Activated CD4-positive, alpha-beta T cell treated with anti-CD3 and anti-CD28 coated beads, Interleukin-2, amount 50 U/mL, for 24 hours (primary cell): ENCODE measurements at places on chromosomes 7 and 10.

DNA sequence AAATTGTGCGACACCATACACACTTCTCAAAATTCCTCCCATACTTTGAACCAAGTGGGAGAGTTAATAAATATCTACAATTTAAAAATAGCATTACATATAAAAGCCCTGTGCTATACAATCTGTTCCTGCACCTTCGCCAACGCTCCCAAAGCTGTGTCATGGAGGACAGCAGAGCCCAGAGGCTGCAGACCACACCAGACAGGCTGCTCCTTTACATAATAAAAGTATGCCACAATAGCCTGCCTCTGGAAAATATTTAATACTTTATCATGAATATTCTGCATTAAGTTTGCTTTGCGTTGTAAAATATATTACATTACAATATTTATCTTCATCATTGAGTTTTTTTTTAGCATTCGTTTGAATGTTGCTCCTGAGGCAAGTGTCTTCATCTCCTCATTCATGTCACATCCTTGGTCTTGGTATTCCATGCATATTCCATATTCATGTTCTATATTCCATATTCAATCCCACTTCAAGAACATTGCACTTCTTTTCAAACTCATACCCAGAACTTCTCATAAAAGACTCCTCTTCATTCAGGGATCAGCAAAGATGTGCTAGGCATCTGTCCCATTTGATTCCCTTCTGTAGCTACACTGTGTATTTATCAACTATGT is 663.9 kb downstream of the POM121L12 start:
- no peak for DNase-seq

DNA sequence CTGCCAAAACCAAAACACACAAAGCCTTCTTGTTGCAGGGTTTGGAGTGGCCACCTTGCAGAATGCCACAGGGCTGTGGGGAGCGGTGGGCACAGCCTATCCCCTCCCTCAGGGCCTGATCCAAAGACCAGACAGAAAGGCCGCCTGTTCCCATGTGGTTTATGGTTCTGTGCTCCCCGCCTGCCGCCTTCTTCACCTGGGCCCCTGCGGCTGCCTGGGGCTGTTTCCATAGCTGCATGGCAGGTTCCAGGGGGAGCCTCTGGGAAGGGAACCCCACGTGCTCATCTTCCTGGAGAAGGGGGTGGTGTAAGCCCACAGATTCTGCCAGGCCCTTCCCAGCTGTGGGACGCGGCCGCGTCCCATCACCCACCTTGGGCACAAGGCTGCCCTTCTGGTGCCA is 70.7 kb upstream of the EZH2 start:
- DNase-seq = no peak

GRCh38 chr10:24382979-24383663 is 174.2 kb downstream of the KIAA1217 start:
- no peak for DNase-seq

DNA sequence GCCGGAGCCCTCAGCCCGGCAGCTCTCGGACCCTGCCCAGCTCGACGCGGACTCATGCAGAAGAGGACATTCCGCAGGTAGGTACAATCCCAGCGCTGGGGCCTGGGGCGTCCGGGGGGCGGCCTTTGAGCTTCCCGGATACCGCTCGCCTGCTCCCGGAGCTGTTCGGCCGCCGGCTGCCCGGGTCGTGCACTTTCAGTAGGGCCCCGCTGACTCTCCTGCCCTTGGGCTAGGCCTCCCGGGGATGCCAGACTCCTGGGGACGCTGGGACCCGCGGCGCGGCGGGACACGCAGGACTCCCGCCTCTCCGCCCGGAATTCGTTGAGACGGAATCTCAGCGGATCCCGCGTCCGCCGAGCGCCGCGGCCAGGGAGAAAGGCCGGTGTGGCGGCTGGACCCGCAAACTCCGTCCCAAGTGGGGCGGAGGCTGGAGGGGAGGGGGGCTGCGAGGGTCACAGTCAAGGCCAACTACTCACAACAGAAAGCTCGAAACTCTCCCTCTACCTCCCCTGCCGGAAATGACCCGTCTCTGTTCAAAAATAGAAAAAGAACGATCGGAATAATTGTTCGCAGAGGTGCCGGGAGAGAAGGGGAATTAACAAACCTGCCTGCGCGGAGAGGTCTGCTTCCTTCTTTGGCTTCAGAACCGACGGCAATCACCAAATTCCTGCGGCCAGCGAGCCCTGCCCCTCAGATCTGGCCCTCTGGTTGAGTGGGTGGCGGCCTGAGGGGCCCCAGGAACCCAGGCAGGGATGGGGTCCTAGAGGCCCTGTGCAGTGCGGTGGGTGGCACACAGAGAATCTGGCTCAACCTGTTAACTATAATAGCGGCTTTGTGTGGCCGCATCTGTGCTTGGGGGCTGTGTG is 9.2 kb downstream of the TLX1 start:
- DNase-seq = no peak

GRCh38 chr10:125134916-125135770 is 25.2 kb downstream of the CTBP2 start:
- no peak for DNase-seq

DNA sequence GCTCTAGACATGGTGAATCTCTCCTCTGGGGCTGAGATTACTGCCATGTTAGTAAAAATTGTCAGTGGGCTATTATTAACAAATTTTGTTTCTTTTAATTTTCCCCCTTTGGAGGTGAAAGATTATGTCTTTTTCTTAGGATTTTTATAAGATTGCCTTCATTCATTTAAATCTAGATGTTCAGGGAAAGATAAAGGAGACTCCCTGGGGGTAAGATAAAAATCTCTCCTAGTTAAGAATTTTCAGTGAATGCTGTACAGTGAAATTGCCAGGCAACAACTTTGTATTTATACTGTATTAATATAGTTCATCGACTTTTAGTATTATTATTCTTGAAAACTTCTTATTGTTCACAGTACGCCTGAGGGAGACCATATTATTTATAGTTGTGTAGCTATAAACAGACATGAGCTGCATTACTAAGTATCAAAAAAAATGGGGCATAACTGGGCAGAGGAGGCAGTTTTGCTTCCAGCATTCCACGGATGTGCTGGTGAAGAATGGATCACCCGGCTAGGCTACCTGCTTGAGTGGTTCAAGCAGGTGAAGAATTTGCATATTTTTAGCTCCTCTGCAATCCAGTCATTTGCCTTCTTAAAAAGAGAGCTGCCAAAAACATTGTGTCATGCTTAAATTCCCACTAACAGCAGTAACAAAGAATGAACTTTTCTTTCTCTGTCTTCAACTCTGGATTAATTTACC is 552.1 kb downstream of the DNAJB9 start:
- no peak for DNase-seq

GRCh38 chr7:1275451-1276381 is 43.0 kb downstream of the UNCX start:
- DNase-seq = no peak

GRCh38 chr7:72710983-72711382 is 117.0 kb downstream of the TYW1B start:
- no peak for DNase-seq

GRCh38 chr10:104391150-104391968 is 37.7 kb downstream of the CFAP58 start:
- no peak for DNase-seq

DNA sequence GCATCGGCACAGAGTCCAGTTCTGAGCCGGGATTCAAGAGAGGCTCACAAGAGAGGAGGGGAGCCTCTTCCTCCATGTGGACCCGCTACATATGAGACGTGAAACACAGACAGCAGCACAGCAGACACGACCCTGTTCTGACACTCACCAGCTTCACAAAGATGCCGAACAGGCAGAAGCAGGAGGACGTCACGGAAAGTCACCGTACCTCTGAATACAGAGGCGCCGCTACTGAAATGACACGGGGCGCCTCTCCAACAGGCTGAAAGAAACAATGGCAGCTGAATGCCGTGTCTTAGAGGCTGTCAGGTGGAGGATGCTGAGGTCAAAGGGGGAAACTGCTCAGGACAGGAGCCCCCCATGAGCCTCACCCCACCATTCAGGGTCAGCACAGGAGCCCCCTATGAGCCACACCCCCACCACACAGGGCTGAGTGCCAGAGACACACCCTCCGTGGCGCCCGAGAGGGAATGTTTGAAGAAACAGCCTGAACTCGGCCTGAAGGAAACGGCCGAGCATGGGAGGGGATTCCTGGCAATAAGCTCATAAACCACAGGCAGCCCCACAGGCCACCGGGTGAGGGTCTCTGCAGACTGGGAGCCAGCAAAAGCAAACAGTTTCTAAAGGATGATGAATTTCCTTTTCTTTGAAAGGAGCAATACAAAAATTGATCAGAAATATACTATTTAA is 510.3 kb downstream of the PTPRN2 start:
- DNase-seq = no peak

GRCh38 chr7:2141021-2141410 is 91.7 kb downstream of the MAD1L1 start:
- DNase-seq = no peak

DNA sequence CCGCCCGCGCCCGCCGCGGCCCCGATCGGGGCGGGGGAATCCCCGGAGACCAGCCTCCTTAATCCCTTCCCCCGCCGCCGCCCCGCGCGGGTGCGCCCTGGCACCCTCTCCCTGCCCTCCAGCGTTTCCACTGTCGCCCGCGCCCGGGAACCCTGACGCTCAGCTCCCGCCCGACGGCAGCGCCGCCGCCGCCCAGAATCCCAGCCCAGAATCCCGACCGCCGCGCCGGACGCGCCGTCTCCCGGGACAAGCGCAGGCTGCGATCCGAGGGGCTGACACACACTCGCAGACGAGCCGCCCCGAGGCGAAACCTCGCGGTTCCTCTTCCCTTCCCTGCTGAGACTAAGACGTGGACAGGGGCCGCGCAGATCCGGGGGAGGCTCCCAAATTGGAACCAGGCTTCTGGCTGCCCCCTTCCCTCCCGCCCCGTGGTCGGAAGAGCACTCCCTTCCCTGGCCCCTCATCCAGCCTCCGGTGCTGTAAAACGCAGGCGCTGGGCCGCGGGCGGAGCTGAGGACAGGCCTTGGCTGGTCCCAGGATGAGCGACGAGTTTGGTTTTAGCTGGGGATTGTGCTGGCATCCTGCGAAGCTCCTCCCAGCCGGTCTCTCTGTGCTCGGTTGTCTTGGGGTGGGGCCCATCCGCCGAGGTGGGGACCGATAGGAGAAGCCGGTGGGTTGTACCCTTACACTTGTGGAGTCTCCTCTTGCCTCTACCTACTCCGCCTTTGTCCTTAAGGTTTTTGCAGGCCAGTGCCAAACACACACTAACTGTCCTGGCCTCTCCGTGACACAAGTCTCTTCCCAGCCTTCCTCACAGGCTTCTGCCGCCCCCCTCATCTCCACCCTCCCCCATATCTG is 1.1 kb downstream of the MARVELD1 start:
- no peak for DNase-seq

- no peak for DNase-seq
Measured at GRCh38 chr7:91243591-91244301, 20.5 kb upstream of the FZD1 start.

- no peak for DNase-seq
Measured at GRCh38 chr7:79199266-79199665, 254.2 kb downstream of the MAGI2 start.

DNA sequence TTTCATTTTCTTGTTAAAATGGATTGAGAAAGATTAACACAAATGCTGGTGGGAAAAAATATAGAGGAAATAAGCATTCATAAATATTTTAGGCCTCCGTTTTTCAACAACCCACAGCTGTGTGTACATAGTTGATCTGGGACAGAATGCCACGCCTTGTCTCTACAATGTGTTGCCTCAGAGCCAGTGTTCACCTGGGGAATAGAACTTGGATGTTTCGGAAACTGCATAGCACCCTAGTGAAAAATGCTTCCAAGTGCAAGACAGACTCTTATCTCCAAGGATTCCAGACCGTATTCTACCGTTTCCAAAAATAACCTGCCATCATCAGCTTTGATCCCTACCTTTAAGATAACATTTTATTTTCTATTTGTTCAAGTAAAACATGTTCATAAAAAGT is 260.9 kb downstream of the SDK1 start:
- DNase-seq = no peak

DNA sequence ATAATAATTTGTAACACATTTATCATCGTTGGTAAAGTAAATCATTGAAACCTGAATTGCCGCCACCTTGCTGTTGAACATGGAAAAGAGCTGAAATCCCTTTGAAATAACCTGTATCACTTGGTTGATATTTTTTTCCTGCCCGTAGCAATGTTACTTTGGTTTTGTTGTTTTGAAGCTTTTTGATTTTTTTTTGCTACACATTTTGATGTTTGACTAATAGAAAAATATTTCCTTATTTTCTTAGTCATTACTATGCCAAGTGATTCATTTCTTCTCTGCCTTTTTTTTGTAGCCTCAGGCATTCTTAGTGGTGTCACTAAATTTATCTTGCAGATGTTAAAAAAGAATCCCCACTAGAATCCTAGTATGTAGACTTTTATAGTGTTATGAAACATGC is 235.1 kb upstream of the MEOX2 start:
- DNase-seq = no peak

- DNase-seq = no peak
Measured at GRCh38 chr7:128100949-128101713, 69.9 kb upstream of the LRRC4 start.

DNA sequence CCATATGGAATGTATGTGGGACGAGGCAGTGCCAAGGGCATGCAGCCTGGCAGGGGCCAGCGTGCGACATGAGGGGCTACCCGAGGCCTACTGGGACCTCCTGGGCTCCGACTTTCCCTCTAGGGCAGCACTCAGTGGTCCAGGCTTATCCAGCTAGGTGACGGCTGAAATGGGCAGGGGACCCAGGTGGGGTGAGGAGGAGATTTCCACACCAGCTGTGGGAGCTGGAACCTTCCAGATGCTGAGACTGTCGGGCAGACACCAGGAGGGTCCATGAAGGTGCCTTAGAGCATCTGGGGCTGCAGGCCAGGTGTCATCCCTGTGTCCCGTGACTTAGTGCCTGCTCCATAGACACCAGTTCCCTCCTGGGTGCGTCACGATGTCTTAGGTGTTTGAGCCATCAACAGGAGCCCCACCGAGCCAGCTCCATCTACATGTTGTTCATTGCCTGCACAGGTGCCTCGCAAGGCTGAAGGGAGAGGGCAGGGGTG is 13.4 kb downstream of the ZNF316 start:
- DNase-seq = no peak

GRCh38 chr10:19874791-19875190 is 58.6 kb downstream of the PLXDC2 start:
- DNase-seq = no peak

DNA sequence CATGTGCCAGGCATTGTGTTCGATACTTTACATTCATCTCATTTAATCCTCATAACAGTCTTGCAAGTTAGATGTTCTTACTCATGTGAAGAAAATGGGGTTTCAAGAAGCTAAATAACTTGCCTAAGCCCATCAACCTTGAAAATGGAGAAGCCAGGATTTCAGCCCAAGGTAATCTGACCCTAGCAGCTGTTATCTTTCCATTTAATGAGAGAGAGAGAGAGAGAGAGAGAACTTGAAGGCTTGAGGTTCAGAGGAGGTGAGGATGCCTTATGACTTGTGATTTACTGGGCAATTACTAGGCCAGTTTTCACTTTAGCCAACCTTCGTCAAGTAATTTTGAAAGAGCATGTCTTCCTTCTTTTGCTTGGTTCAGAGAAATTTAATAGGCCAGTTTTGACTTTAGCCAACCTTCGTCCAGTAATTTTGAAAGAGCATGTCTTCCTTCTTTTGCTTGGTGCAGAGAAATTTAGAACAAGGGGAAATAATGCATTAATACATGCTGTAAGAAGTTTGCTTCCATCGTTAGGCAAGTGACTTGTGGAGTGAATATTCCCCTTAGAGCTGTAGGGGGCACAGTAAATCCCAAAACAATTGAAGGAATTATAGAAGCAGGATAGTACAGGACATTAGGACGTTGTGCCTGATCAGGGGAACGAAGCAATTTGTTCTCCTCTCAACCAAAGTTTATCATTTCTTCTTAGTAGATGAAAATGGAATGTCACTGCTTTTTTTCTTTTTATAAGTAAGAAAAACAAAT is 143.0 kb upstream of the BMPER start:
- DNase-seq = no peak
